Pulmonary artery endothelial cell (primary cell): ENCODE measurements at places on chromosomes 7 and 10.

GRCh38 chr10:11625019-11625735 is 13.7 kb upstream of the USP6NL start:
- DNase-seq = no peak

- DNase-seq = no peak
These were observed 37.4 kb downstream of the RASGEF1A start for GRCh38 chr10:43229208-43230061.

DNA sequence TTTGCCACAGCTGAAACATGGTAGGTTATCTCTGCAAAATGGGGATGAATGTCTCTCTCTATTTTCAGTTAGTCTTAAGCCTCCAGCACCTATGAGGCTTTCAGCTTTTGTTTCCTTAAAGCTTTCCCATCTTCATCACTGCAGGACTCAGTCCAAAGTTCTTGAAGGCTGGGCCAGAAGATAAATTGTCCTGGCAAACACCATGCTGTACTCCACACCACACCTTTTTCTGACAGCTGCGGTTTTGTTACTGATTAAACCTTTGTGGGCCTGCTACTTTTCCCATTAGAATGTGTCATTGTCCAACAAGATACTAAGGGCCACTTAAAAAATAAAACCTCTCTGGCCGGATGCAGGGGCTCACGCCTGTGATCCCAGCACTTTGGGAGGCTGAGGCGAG is 87.2 kb upstream of the A1CF start:
- DNase-seq = no peak

DNA sequence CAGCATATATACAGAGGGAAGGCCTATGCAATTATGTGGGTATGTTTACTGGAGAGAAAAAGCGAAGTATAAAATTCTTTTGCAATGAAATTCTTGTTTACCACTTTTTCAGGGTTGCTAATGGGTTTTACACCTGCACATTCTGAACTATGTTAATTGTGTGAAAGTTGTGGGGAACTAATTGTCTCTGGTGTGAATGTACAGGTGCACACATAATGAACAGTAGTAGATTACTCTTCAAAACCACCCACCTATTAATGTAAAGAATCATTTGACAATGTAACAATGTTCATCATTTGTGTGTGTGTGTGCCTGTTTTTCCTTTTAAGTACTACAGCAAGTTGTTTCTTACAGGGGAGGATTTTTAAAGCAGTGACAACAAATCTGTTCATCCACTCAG is 80.0 kb upstream of the FEZF1 start:
- DNase-seq = no peak

- no peak for DNase-seq
These were observed 83.8 kb upstream of the MACROH2A2 start for GRCh38 chr10:69968830-69969229.

GRCh38 chr7:117119192-117119924 is 166.1 kb downstream of the ST7 start:
- peak; percentile 51 for DNase-seq

DNA sequence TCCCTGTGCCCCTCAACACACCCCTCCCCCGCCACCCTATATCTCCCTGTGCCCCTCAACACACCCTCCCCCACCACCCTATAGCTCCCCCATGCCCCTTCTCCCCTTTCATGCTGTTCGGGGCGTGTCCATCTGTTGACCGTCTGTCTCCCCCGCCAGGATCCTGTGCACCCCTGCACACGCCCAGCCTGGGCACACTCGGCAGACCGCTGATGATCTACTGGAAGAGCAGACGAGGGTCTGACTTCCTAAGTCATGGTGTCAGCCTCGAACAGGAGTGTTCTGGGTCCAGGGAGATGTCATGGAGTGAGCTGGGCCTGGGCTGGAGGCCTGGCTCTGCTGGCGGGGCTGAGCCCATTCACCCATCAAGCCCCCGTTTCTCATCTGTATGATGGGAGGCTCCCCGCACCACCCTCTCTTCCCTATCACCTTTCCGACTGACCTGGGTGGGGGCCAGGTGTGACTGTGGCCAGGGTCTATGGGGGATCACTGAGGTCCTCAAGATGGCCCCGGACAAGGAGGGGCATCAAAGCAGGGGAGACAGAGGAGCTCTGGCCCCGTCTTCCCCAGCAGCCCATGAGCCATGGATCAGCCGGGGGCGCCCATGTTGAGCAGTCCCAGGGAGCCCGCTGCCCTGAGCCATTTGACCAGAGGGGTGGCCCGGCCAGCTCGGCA is 48.3 kb downstream of the PDGFA start:
- no peak for DNase-seq

- DNase-seq = no peak
These were observed 84.1 kb upstream of the CXCL12 start for GRCh38 chr10:44468965-44469364.

- no peak for DNase-seq
These were observed 102.3 kb upstream of the ARHGAP21 start for GRCh38 chr10:24826009-24826408.

DNA sequence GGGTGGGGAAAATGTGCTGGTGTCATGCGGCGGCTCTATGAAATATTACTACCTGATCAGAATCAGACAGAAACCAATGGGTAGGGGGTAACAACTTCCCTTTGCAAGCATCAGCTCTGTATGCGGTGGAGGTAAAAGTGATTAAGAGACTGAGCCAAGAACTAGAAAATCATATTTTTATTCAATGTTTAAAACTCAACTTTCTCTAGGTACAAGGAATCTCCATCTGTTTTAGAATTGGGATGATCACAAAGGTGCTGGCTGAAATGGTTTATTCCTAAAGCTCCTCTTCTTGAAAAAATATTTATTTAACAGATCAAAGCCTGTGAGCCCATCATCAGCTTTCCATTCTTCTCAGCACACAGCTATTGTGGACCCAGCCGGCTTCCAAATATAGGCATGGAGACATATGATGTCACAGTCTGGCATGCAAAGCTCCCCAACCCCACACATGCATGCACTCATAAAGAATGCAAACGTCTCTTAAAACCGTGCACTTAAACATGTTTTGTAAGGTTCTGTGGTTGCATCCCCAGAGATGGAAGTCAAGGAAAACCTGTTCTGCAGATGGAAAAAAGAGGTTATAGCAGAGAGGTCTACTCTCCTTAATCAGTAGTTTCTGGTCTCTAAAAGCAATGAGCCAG is 126.0 kb downstream of the SKIDA1 start:
- DNase-seq = no peak

GRCh38 chr10:111370101-111370500 is 293.3 kb downstream of the ADRA2A start:
- no peak for DNase-seq

- DNase-seq = no peak
These were observed 168.6 kb downstream of the MLLT10 start for GRCh38 chr10:21702633-21703111.

DNA sequence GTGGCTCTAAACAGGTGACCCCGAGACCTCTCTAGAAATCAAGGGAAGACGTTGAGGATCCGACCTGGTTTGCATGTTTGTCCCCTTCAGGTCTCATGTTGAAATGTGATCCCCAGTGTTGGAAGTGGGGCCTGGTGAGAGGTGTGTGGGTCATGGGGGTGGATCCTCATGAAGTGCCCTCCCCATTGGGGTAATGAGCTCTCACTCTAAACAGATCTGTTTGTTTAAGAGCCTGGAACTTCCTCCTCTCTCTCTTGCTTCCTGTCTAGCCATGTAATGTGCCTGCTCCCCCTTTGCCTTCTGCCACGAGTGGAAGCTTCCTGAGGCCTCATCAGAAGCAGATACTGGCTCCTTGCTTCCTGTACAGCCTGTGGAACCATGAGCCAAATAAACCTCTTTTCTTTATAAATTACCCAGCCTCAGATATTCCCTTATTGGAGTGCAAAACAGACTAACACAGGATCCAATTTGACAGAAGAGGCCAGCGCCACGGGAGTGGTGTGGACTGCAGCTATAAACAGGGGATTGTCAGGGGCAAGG is 10.8 kb upstream of the POLM start:
- DNase-seq = no peak

DNA sequence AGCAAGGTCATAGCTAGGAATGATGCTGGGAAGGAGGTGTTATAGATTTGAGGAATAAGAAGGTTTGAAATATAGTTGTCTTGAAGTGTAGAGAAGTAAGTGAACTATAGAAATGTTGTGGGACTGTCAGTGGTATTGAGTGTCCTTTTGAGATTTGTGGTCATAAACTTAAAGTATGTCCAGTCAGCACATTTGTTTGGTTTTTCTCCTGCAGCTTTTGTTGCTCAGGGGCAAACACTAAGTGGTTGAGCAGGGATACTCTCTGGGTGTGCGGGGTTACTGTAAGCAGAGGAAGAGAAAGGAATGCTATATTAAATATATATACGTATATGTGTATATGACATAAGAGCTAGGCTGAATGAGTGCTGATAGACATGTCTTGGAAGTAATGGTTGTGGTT is 67.1 kb downstream of the HECTD2 start:
- DNase-seq = no peak

- DNase-seq = no peak
These were observed 246.9 kb downstream of the AHR start for GRCh38 chr7:17545348-17545747.

- DNase-seq = no peak
These were observed 4.1 kb upstream of the SFR1 start for GRCh38 chr10:104117839-104118323.

DNA sequence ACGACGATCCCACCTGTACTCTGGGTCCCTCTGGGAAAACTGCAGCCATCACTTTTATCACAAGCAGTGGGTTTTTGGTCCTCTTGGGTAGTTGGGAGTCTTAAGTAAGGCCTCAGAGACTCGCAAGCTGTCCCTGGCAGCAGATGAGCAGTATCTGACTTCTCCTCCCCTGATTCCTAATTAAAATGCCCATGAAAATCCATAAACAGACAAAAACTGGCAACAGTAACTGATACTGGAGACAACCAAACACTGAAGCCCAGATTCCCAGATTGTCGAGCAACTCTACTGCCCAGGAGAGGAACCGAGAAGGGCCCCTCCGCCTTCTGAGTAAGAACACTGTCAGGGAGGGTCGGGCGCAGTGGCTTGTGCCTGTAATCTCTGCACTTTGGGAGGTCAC is 333.8 kb downstream of the CALN1 start:
- no peak for DNase-seq

GRCh38 chr10:61159253-61159652 is 215.3 kb upstream of the RHOBTB1 start:
- no peak for DNase-seq

GRCh38 chr10:133087679-133088178 is at the start of gene ADGRA1:
TSS of gene ADGRA1 (plus strand) at chr10:133087924. CDS start at chr10:133088910, 986 bp downstream.
- no peak for DNase-seq

GRCh38 chr7:5692845-5693278 is 88.6 kb downstream of the RNF216 start:
- no peak for DNase-seq

GRCh38 chr10:7426349-7426748 is 15.5 kb upstream of the SFMBT2 start:
- DNase-seq = no peak

DNA sequence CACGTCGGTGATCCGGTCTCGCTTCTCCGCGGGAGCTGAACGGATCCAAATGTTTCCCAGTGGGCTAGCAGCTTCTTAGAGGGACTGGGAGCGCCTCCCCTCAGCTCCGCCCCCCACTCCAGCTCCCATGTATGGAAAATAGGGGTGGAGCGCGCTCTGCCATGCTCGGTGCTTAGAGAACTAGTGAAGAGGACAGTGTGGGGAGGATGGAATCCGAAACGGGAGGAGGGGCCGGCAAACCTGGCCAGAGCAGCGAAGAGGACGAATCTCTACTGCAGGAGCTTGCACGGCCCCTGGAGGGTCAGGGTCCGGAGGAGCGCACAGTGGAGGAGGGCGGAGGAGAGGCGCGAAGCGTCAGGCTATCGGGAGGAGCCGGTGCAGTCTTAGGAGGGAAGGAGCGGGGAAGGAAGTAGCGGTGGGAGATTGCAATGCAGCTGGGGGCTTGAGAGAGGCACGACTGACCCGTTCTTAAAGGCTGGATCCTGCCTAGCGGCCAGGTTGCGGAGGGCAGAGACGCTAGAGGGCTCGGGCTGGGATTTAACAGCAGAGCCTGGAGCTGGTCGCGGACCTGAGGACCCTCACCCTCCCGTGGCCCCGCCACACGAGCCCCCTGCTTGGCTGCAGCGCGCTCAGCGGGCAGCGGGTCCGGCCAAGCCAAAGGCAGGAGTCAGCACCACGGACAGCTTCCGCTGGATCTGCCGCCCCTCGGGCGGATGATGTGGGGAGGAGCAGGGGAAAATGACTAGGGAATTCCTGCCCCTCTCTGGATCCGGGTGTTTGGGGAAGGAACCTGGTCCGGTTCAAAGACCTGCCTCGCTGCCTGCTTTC is at the start of gene PRLHR:
Gene PRLHR (minus strand): TSS at position 51 of the 828 bp plus-strand sequence. CDS start 404 bp downstream, outside the sequence.
- no peak for DNase-seq

GRCh38 chr7:75981453-75982305 is 12.7 kb downstream of the TMEM120A start:
- DNase-seq = no peak

- DNase-seq = no peak
These were observed 6.3 kb downstream of the ZNF503 start for GRCh38 chr10:75395066-75395931.

- no peak for DNase-seq
These were observed 49.4 kb downstream of the DNAJC1 start for GRCh38 chr10:21954132-21954531.

DNA sequence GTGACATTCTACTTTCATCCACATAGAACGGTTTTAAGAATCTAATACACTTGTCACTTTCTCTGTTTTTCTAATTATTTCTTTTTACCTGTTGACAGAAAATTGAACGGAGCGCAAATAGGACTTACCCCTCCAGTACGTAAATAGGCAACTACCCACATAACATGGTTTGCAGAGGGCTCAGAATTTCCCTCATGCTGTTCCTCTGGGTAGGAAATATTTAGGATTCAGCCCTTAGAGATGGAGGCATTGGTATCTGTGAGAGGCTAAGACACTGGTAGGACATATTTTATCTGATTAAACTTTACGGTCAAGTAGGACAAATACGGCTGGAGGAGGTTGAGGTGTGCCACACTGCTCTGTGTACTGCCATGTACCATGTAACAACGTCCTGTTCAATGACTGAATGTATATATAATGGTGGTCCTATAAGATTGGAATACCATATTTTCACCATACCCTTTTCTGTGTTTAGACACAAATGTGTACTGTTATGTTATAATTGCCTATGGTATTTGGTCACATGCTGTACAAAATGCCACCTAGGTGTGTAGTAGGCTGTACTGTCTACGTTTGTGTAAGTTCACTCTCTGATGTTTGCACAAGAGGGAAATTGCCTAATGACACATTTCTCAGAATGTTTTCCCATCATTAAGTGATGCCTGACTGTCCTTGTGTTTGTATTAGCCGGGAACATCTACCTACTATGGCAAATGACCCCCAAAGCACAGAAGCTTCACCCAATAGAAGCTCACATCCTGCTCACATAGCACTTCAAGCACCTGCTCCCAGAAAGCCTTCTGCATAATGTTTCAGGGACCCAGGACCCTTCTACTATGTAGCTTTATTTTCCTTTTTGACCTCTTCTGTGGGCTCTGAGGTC is 429.4 kb upstream of the AKR1E2 start:
- DNase-seq = no peak

DNA sequence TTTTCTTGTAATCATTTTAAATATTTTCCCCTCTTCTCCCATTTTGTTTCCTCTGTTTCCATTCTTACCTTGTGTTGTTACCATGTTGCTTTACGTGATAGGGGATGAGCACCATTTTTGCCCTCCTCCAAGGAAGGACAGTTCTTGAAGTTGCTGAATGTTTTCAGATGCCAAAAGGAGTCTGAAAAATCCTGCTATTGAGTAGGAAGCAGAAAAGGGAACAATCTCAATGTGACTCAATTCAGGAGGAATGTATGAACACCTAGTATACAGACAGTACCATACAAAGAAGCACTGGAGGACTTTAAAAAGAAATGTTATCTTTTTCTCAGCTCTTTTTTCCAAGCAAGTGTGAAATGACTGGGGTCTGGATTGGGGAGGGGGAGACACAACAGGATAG is 5.1 kb upstream of the NAMPT start:
- DNase-seq = no peak
